Cerebellum (tissue), 4 donors: ENCODE measurements at places on chromosomes 12 and 14. TPM values are rescaled to one million over a fixed set of nuclear protein-coding genes. Genes with fewer than 3 reads are reported as not detected.
A peak's percentile ranks its signal among the peaks of the same experiment; 100 is the strongest.

The RTL1 gene
- under 0.01 TPM for total RNA-seq

DNA sequence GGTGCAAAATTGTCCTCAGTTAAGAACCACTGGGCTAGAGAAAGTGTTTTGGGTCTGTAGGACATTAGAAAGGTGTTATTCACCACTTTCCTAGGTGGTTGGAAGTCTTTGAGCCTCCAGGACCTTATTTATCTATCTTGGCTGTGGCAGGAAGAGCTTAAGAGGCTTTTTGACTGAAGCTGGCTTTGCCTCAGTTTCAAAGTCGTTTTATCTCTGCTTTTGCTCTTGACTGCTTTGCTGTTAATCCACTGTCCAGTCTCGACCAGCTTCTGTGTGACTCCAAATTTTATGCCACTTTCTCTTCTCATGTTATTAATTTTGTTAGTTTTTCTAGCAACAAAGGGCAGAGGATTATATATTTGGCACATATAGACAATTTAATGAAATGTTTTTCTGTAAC is 60.3 kb downstream of the PPHLN1 start:
- DNase-seq, result no peak

GRCh38 chr14:98262566-98262965 is 1009.4 kb downstream of the BCL11B start:
- no peak for DNase-seq

GRCh38 chr12:2691345-2692071 is 103.3 kb upstream of the FKBP4 start:
- no peak for DNase-seq

The DCTN2 gene
- total RNA-seq, result 86.0 TPM

- no peak for DNase-seq
These were observed 222.0 kb upstream of the LHX5 start for GRCh38 chr12:113693693-113694092.

DNA sequence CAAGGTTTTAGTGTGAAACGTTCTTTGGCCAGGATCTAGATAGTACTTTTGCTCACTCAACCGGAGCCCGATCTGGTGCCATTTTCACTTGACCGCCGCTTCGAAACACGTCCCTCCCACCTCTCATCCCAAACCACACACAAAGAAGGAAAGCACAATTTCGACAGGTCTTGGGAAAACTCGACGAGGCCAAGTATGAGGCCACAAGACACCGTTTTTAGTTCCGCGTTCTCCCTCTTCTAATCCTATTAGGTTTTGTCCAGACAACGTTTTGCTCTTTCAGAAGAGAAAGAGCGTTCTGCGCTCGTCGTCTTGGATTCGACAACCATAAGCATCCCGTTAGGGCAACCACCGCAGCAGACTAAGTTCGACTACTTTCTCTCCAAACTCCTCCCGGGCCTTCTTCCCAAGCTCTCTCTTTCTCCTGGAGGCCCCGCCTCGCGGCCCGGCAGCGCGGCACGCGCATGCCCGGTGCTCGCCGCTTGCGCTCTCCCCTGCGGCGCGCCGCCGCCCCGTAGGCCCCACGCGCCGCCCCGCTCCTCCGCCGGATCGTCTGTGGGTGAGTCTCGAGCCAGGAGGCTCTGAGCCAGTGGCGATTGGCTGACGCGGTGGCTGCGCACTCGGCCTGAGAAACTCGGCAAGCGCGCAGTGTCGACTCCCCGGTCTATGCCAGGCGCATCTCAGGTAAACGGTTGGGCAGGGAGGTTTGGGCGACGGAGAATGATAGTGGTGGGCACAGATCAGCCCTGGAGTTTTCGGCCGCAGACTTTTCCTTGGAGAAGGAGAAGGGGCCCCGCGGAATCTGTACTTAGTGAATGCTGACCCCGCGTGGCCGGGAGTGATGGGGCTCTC is at the start of gene MIPOL1:
MIPOL1 (plus strand) TSS at position 517 of the 852 bp plus-strand sequence. CDS start 49,952 bp downstream, outside the sequence.
- DNase-seq, result peak; percentile 46
